ENCODE measurements at places on chromosomes 5 and 9. TPM values are rescaled to one million over a fixed set of nuclear protein-coding genes. Genes with fewer than 3 reads are reported as not detected.

DNA sequence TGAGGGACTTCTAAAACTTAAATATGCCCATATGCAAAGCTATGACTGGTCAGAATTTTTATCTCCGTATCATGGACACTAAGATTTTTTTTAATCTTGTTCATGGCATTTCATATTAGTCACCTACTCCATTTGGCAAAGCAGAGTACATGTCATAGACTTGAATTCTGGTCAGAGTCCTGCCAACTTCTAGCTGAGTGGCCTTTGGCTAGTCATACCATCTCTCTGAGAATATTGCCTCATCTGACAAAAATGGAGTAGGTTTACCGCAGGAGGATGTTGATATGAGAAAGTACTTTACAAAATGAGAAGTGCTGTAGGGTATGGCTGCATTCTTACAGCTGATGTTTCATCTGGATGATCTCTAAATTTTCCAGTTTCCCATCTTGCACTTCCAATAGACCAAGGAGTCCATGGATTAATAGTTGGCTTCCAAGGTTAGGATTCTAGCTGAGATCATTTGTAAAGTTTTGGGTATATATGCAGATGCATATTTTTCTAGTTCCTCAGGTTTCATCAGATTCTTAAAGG is 150.8 kb upstream of the NR3C1 start:
- ATAC-seq = peak; percentile 84

SPINK4 gene
- total RNA-seq = not detected

DNA sequence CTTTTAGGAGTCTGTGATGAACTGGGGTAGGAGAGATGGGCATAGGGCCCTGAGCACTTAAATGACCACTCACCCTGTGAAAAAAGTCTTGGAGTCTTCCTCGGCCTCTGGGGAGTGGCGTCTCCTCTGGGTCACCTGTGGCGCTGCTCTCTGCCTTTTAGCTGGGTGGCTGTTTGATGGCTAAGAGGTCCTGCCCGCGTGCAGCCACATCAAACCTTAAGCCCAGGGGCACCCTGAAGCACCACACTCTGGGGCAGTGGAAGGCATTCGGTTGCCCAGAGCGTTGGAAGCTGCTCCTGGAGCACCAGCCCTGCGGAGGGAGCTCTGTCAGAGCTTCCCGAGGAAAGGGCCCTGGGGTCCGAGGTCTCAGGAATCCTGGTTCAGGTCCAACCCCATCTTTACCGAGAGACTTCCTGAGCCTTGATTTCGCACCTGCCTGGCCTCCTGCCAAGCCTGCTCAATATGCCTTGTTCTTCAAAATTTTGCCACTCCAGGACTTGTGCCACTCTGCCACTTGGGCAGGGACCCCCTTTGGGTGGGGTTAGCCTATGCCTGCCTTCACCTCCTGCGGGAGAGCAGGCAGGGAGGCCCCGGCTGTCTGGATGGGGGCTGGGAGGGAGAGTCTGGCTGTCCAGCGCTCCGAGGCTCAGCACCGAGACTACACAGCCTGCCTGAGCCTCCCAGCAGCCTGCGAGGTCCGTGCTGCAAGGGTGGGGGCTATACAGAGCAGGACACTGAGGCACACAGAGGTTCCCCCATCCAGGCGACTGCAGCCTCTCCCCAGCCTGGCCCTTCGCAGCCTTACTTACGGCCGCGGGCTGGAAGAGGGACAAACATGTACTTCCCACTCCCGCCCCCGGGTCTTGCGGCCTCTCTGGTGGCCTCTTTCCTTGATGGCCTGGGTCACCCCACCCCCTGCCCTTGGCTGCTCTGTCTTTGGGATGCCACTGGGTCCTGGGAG is 63.4 kb upstream of the RNU6ATAC start:
- ATAC-seq = no peak

- peak; percentile 7 for ATAC-seq
Measured at GRCh38 chr5:180352116-180353047, 754 bp downstream of the GFPT2 start.

- no peak for ATAC-seq
Measured at GRCh38 chr5:103587185-103587748, 24.7 kb upstream of the NUDT12 start.

DNA sequence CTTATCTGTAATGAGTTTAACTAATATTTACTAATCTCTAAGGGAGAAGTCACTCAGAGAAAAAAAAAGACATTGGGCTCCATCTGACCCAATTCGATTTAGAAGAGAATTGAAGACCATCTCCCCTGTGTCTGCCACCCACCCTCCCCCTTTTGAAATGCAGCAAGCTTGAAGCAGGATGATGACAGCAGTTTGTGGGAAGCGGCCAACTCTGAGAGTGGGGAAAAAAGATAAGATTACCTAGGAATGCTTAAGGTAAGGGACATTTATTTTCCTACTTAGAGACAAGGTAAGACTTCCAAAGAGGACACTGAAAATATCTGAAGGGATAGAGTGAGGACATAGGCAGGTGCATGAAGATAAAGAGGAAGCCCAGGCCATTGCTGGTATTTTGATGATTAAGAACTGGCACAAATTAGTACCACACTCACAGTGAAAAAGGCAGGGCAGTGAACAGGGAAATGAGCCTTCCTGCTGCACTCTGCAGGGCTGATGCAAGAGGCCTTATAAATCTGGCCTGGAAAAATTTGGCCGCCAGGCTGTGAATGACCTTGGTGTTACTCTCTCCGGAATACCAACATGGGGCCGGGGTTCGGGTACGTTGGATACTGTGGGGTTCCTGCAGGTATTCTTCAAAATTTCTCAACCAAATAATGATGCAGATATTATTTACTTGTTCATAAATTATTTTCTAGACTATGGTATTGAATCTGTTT is 42.3 kb downstream of the HTR1A start:
- no peak for ATAC-seq

GRCh38 chr9:119435076-119435475 is 65.8 kb upstream of the BRINP1 start:
- no peak for ATAC-seq

ALDH1A1 gene
- total RNA-seq = 3.3 TPM

DNA sequence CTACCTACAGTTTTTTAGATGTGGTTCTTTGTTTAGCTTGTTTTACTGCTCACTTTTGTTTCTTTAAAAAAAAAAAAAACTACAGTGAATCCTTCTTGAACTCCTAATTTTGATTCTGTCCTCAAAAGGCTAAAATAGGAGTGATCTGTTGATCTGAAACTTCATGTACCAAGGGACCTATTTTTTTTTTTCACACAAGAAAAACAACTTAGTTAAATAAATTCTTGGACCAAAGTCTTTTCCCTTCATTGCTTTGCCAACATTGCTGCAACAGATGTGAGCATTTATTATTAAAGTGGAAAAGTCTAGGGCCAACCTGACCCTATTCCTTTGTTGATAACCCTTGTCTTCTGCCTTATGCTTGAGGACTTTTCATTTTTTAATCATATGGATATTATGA is 236.8 kb downstream of the ARHGEF28 start:
- no peak for ATAC-seq

- no peak for ATAC-seq
Measured at GRCh38 chr5:93249651-93250289, 331.2 kb downstream of the NR2F1-AS1 start.

TMEM215 gene
- total RNA-seq = not detected

GRCh38 chr5:125584140-125584520 is 837.7 kb upstream of the ZNF608 start:
- ATAC-seq = no peak

GRCh38 chr5:13985731-13986418 is 41.4 kb upstream of the DNAH5 start:
- ATAC-seq = peak; percentile 20

KCNT1 gene
- total RNA-seq = not detected

MARVELD2 gene
- total RNA-seq = 25.7 TPM

DNA sequence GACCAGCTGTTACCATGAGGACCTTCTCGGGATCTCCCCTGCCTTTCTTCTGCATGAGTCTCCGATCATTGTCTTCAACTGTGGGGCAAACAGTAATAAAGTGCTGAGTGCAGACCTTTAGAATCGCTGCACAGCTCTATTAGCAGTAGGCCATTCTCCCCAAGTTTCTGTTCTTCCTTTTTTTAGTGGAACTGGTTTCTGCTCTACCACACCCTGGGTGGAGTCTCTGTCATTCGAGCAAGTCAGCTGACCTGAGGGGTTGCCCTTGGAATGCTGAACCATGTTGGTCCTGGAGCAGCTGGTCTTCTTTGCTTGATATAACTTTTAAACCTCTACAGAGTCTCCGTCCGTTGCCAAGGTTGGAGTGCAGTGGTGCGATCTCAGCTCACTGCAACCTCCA is 33.4 kb upstream of the GNPDA1 start:
- ATAC-seq = peak; percentile 63

ADAMTS13 gene
- total RNA-seq = 0.92 TPM

DNA sequence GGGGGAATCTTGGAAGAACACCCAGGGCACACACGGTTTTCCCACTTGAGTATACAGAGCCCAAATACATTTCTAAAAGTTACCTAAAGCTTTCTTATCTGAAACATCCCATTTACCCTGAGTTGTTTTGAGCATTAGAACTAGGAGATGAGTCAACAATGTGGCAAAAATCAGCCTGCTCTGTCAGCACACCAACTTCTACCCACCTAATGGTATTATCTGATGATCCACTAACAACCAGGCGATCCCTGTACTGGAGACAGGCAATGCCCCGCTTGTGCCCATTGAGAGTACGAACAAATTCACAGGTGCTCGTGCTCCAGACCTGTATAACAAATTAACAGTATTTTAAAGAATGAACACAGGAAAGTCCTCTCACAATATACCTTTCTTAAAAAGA is 87.0 kb downstream of the SMIM23 start:
- no peak for ATAC-seq

DNA sequence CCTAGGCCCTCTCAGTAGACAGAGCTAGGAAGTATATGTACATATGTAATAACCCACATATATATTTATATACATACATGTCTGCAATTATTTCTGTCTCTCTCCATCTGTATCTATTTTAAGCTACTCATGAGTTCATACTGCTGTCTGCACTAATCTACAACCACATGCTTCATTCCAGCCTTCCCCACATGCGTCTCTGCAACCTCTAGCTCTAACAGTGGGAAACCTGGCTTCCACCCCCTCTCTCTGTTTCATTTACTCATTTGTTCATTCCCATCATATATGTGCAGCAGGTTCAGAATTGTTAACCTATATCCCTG is 23.3 kb downstream of the DCANP1 start:
- ATAC-seq = no peak

GRCh38 chr9:113788616-113789330 is 87.3 kb upstream of the ZNF618 start:
- no peak for ATAC-seq

TTC39B gene
- 26.2 TPM for total RNA-seq

GRCh38 chr9:75866273-75866871 is 24.1 kb upstream of the PCSK5 start:
- no peak for ATAC-seq

DNA sequence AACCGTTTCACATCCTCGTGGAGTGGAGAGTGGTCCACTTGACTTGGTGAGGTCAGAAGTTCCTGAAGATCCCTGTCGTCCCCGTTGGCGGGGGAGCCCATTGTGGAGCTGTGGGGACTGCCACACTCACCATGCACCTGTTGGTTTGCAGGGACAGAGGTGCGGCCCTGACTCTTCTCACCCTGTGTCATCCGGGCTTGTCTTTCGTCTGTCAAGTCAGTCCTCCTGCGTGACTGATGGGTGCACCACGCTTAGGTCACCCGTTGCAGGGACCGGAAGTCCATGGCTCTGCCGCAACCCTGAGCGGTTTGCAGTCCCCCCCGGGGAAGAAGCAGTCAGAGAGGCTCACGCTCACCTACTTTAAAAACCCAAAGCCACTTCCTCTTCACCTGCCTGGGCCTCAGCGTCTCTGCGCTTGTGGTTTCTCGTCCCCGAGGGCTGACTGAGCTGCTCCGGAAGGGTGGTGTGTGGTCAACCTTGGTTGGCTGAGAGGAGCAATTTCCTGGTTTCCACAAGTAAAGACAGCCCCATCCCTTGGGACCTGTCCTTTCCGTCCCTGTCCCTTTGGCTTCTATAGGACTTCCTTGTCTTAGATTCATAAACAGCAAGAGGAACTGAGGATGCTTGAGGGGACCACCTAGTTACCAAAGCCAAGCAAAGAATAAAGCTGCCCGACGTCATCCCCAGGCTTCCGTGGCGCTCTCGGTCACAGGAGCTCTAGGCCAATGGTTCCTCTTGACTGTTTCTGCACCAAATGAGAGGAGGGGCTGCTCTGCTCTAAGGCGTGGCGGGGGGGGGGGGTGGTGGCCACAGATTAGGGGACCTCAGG is 53.2 kb downstream of the USP20 start:
- ATAC-seq = peak; percentile 14

CLTA gene
- 169 TPM for total RNA-seq

DNA sequence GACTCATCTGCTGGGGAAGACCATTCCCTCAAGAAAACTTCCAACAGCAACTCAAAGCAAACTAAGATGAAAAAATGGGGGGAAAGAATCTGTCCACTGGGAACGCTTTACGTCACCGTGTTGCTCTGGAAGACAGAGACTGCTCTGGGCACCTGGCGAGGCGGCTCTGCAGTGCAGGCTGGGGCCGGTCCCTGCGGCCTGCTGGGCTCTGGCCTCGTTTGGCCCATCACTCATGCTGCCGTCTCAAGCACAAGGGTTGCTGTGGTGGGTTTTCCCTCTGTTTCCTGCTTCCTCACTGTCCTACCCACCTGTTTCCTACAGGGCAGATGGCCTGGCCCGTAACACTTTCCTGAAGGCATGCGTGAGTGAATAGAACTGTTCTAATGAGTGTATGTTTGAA is 92.9 kb upstream of the OTULINL start:
- ATAC-seq = no peak

- peak; percentile 16 for ATAC-seq
Measured at GRCh38 chr9:72315089-72315509, 49.9 kb downstream of the ZFAND5 start.

PCDHA5 gene
- total RNA-seq = 0.08 TPM

- ATAC-seq = no peak
Measured at GRCh38 chr5:14490309-14490711, 91.3 kb upstream of the OTULINL start.

DNA sequence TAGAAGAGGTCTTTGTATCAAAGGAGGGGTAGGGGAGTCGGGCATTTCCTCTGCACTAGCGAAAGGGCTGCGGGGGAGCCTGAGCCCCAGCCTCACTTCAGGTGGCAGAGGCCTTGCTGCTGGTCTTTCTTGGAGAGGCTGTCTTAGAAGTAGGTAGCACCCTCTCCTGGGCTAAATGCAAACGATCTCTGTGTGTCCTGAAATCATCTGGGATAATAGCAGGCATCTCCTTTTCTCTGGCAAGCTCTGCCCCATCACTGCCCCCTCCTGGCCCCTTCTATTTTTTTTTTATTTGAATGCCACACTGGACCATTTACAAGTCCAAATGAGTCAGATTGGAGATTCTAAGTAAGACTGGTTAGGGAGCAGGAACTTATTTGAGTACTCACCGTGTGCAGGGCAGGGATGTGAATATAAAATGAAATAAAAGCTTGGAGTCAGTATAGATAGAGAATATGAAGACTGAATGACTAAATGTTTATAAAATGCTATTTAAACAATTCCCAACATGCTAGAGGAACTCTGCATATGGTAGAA is 137.1 kb downstream of the FGF1 start:
- peak; percentile 95 for ATAC-seq

KCNN2 gene
- total RNA-seq = 0.36 TPM

DNA sequence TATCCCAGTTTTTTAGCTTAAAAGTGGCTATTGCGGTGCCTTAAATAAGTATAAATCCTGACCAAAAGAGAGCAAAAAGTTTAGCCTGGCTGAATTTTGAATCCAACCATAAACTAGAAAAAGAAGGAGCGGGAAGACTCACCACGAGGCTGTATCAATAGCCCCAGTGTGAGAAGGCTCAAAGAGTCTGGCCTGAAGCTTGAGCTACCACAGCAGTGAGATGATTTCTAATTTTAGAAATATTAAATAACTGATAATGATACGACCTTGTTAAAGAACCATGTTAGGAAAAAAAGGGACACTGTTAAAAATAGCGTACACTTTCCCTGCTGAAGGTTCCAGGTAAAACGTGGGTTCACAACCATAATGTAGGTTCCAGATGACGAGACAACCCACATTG is 134.1 kb upstream of the ZNF462 start:
- ATAC-seq = no peak
